ENCODE measurements at places on chromosomes 3 and 15.

- DNase-seq = no peak
These were observed 375.5 kb upstream of the CFAP20DC start for GRCh38 chr3:59425371-59425770.

DNA sequence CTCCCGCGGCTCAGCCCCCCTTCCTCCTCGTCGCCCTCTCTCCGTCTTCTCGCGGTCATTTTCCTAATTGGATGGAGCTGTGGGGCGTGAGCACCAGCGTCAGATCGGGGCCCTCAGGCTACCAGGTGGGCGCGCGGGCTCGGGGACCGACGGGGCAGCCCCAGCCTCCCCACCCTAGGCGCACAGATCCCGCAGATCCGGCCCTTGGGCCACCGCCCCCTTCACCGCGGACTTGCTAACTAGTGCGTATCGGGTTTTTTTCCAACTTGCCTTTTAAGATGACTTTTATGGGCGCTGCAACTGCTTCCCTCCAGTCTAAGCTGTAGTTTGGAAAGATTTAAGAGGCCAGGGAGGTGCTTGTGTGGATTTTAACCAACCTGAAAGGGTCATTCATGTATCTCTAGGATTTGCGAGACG, 1.3 kb downstream of the ZNF710 start:
- DNase-seq = no peak

- no peak for DNase-seq
These were observed 475.2 kb upstream of the EPHA3 start for GRCh38 chr3:88632226-88632625.

GRCh38 chr3:110413807-110414748, 657.5 kb upstream of the NECTIN3 start:
- no peak for DNase-seq

- DNase-seq = no peak
These were observed 70.3 kb upstream of the PRICKLE2 start for GRCh38 chr3:64295594-64295993.

DNA sequence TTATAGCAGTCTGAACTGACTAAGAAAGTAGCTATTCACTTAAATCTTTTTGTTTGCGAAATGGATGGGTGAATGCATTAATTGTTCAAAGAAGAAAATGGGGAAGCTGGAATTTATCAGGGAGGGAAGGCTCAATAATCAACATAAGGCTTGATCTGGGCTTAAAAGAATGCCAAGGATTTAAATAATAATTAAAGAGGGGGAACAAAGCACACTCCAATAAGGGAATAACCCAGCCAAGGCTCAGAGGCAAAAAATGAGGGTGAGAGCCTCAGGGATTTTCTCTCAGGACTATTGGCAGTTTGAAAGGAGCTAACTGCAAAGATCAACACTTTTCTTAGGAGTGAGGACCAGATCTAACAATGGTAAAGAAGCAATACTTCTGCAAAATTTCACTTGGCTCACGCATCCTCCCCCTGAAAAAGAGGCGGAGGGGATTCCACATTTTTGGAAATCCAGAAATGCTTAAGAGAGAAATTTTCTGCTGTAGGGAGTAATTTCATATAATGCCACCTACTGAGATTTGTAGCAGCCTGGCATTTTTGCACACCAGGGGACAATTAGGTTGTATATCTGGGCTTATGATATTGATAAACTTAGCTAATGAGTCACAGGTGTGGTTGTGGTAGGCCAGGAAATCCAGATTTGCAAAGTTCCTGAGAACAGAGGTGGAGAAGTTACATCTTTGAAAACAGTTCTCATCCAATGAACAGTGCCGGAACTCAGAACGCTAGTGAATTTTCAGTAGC, 405.1 kb downstream of the TUSC7 start:
- no peak for DNase-seq

GRCh38 chr3:162525771-162526170, 1029.2 kb downstream of the OTOL1 start:
- no peak for DNase-seq

- no peak for DNase-seq
These were observed 18.8 kb downstream of the ATG7 start for GRCh38 chr3:11290743-11291680.

DNA sequence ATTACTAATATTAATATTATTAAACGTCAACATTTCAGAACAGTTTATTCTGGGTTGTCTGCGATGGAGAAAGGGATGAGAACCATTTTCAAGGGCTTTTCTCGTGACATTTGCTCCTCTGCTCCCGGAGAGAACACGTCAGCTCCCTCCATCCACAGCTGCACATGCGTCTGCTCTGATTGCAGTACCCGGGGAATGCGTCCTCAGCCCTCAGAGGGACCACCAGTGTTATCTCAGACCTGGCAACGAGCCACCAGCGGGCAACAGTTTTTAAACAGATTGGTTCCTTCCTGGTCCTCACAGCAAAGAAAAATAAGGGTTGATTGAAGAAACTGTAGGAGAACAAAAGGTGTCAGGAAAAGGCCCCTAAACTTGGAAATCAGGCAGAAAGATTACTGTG, 202.2 kb upstream of the ADAMTS9 start:
- no peak for DNase-seq

- no peak for DNase-seq
These were observed 49.1 kb downstream of the RSRC1 start for GRCh38 chr3:158158969-158159368.

GRCh38 chr3:49313896-49314688, 25.8 kb downstream of the USP4 start:
- no peak for DNase-seq

DNA sequence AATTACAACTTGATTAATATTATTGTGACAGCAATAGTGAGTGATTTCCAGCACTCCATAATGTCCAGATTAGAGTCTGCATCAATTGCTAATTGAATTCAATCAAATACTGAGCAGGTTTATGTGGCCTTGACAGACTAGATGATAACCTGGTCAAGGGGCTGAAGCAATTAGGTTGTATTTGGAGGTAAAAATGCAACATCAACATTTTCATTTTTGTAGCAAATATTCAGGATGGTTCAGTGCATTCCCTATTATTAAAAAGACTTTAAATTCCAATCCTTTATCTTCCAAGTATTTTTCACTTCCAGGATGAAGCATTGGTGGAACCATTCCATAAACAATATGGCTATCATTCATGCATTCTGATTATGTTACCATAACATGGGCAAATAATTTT, 120.4 kb downstream of the PLOD2 start:
- DNase-seq = no peak

GRCh38 chr3:133713347-133713746, 32.8 kb upstream of the TF start:
- no peak for DNase-seq

DNA sequence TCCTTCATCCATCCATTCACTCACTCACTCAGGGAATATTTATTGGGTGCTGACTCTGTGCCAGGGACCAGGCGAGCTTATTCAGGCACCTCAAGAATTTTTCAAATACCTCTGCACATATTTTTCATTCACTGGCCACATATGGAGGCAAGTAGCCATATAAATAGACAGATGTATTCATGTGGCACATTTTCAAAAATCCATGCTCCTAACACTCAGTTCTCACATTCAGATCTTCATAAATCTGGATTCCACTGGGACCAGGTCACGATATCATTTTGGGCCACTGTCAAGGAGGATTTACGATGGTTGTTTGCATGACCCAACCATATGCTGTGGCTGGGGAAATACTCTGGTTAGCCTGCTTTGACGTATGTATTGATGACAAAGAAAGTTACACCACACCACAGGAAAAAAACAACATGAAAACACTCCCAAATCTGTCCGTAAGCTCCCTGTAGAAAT, 241.8 kb upstream of the LRTM1 start:
- no peak for DNase-seq

DNA sequence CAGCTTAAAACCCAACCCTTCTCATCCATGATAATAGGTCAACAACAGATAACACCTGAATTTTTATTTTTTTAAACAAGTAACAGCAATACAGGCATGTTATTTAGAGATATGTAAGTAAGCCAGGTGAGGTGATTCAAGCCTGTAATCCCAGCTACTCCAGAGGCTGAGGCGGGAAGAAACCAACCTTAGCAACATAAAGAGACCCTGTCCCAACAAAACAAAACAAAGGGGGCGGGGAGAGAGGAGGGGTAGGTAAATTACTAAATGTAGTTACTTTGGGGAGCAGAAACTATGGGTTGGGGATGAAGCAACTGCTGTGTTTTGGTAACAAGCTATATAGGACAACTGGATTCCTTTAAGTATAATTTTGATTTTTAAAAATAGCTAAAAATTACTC, 47.0 kb downstream of the GNB4 start:
- DNase-seq = no peak

DNA sequence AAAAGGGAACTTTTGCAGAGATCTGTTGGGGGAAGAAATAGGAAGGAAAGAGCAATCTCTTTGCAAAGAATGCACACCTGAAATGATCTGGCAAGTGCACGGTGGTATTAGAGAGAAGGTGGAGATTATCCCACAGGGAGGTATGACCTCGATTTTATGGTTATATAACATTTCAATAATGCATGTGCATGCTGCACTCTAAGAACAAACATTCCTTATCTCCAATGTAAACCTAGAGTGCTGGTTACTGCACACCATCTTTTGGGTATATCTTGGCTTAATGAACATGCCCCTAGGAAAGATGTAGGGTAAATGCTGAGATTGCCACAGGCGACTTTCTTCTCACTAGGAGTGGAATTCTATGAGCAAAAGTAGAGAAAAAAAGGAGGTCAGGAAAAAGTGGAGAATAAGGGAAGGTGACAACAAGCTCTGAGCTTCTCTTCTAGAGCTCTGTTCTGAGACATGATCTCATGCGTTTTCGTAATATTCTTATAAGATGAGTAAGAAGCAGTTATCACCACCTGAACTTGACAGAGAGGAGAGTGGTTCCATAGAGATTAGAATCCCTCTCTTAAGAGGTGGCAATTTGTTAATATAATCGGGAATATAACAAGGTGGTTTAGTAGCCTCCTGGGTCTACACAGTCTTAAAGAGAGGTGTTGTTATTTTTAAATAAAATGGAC, 117.5 kb upstream of the TMC3 start:
- DNase-seq = no peak

GRCh38 chr3:50246517-50246954, 10.5 kb downstream of the GNAI2 start:
- DNase-seq = no peak

GRCh38 chr3:8303466-8303865, 198.2 kb upstream of the LMCD1 start:
- no peak for DNase-seq

DNA sequence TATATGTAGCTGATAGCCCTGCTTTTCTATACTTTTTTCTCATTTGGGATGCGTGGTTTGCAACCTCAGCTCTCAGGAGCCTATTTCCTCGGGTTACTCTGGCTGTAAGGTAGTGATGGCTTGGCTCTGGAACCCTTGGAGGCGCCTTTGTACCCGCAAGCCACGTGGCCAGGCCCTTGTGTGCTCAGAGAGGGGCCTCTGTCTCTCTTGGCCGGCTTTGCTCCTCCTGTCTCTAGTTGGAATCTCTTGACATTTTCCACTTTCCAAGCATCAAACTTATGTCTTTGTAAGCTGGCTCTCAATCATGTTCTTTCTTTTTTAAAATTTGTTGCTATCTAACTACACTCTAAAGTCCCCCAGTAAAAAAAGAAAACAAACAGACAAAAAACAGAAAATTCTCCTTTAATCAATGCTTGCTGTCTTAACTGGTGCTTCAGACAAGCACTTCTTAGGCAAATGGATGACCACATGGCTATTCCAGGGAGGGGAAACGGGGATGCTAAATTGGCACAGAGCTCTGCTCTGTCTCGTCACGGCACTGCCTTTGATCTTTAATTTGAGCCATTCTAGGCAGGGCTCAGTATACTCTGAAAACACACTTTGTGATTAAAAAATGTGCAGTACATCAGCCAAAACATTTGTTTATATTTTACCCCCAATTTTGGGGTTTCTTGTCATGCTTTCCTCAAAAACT, 180.4 kb upstream of the NR2E3 start:
- no peak for DNase-seq

DNA sequence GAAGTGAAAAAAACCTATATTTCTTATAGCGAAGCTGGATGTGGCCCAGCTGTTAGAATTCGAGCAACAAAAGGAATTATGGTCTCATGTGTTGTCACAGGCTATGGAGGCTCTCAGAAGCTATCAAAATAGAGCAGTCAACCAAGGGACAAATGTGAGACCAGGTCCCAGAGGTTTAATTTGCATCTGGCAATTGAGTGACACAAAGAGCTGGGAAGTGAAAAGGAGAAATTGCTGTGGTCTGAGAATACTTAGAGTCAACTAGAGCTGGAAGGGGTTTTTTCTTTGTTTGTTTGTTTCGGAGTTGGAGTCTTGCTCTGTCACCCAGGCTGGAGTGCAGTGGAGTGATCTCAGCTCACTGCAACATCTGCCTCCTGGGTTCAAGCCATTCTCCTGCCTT, 61.3 kb upstream of the SMAD3 start:
- DNase-seq = no peak

GRCh38 chr3:134361162-134361835, 12.9 kb downstream of the AMOTL2 start:
- DNase-seq = no peak

DNA sequence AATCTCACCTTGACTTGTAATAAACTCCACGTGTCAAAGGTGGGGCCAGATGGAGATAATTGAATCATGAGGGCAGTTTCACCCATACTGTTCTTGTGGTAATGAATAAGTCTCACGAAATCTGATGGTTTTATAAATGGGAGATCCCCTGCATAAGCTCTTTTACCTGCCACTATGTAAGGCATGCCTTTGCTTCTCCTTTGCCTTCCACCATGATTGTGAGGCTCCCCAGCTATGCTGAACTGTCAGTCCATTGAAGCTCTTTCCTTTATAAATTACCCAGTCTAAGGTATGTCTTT, 45.5 kb downstream of the SUCNR1 start:
- DNase-seq = no peak

GRCh38 chr15:25486051-25486450, 47.2 kb upstream of the UBE3A start:
- no peak for DNase-seq

DNA sequence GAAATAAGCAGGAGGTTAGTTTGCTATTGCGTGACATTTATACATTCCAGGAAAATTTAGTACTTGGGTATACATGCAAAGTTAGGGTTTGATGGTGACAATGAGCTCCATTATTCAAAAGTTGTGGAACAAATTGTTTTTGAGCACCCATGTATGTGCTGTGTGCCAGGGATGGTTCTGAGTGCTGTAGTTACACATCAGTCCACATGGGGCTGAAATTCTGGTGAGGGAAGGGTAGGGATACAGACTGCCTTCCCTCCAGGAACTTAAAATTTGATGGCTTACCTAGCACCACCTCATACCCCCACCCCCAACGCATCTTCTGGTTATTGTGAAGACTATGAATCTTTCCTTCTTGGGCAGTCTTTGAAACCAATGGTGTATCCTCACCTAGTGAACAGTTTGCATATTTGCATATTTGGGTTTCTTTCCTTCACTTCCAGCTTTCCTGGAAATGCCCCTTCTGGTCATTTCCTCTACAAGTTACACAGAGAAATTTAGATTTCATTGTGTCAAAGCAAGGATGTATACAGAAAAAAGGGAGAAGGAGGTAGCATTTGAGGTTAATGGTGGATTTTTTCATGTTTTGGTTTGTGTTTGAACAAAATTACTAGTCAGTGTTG, 222.0 kb upstream of the IL12A start:
- no peak for DNase-seq

DNA sequence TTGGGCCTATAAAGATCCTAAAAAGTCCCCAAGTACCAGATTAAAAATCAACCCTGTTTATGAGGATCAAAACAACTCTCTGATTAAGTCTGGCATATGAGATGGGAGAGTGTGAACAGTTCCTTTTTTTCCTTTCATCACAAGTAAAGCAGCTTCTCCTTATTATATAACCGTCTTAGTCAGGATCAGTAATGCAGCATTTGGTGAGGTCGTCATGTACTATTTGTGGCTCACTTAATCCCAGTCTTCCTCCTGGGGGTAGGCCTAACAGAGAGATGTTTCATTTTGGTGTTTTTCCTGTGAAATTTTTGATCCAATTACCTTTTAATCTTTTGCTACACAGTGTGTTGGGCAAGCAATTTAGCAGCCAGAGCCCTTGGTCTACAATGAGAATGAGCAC, 333.1 kb upstream of the KCNMB2 start:
- no peak for DNase-seq
